ENCODE measurements at places on chromosomes 3 and 15. TPM values are rescaled to one million over a fixed set of nuclear protein-coding genes. Genes with fewer than 3 reads are reported as not detected.

- no peak for DNase-seq
Measured at GRCh38 chr3:138642927-138643253, 34.3 kb downstream of the FAIM start.

DNA sequence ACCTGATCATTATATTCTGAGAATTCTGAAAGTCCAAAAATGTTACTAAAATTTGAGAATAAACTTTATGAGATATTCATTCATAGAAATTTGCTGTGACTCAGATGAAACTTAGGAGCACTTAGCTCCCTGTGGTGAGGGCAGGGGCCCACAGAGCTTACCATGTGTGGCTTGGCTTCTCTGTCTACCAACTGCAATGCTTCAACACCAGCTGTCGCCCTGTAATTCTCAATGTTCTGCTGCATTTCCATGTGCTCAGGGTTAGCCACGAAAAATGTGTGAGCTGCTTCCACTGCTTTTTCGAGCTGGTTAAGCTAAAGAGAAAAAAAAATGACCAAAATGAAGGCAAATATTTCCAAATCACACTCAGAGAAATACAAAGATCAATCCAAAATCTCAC, 125.6 kb downstream of the P3H2 start:
- peak; percentile 42 for DNase-seq

- DNase-seq: no peak
Measured at GRCh38 chr3:29610781-29611180, 329.9 kb downstream of the RBMS3 start.

- peak; percentile 20 for DNase-seq
Measured at GRCh38 chr3:89360156-89360555, 252.7 kb downstream of the EPHA3 start.

- no peak for DNase-seq
Measured at GRCh38 chr3:194865061-194865460, 179.4 kb downstream of the FAM43A start.

DNA sequence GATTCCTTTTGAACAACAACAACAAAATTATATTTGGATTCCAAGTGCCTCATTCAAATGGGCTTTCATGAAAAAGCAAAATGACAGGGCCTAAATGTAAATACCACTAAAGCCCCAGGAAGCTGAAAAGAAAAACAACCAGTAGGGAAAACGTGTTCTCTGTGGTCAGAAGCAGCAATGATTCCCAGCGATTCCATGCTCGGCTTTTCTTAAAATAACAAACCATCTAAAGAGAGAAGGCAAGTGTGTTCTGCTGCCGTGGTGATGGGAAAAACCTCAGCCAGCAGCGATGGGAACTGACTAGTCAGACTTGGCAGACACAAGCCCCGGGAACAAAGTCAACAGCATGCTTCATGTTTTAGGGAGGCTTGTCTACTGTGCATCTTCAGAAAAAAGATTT, 153.6 kb downstream of the TNIK start:
- DNase-seq: peak; percentile 99

DNA sequence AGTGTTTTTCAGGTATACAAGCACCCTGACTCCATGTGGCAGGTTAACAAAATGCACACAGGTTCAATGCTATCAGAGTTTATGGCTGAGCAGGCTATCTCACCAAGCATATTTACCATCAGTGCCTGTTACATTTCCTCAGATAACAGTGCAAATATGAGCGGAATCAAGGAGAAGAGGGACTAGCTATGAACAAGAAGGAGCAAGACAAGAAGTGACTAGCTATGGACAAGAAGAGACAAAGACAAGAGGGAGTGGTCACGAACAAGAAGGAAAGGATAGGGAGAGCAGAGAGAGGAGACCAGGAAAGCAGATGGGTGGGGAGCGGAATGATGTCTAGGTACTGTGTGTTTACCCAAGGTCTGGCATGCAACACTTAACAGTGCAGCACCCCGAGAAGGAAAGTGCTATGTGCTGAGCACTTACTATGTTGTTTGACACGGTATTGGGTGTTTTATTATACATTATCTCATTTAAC, 8.6 kb downstream of the ILDR1 start:
- no peak for DNase-seq

GRCh38 chr3:181906338-181906737, 194.6 kb downstream of the SOX2 start:
- DNase-seq: no peak

- no peak for DNase-seq
Measured at GRCh38 chr3:12916159-12916558, 74.8 kb upstream of the RPL32 start.

DNA sequence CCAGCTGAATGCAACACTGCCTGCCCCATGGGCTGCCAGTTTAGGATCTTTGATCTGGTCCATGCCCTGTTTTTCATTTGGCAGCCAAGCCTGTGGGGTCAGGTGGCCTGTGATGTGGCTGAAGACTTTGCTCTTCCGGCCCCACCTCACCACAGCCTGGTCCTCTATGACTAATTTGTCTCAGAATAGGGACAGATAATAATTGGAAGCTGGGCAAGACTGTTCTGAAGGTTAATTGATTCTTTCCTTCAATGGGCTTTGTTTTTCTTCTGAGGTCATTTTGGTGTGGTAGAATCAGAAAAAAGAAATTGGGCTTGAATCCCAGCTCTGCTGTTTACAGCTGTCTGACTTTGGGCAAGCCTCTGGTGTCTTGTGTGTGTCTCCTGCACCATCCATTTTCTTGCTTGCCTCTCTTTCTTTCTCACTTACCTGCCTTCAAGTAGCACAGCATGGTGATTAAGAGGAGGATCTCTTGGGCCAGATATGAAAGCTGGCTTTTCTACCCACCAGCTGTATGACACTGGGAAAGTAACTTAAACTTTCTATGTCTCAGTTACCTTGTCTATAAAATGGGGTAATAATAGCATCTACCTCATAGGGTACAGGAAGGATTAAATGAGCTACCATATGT, 24.2 kb downstream of the ABHD2 start:
- peak; percentile 49 for DNase-seq

GRCh38 chr15:86317384-86317740, 237.7 kb downstream of the AGBL1 start:
- DNase-seq: no peak

- DNase-seq: peak; percentile 34
Measured at GRCh38 chr3:45112939-45113338, 33.2 kb downstream of the CDCP1 start.

DNA sequence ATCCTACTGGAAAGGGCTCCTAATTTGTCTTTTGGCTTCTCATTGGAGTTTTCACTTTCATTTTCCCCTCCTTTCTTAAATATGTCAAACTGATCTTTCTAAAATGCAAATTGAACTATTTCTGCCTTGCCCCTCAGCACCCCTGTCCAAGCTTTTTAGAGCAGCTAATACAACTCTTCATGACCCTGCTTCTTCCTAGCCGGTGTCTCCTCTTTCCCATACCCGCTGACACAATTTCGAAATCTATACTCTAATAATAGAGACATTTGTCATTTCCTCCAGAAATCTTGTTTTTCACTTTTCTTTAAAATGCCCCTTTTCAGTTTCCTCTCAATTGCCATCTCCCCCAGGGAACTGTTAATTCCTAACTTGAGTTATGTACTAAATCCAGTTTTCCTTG, 2.9 kb upstream of the EPHA3 start:
- no peak for DNase-seq

DNA sequence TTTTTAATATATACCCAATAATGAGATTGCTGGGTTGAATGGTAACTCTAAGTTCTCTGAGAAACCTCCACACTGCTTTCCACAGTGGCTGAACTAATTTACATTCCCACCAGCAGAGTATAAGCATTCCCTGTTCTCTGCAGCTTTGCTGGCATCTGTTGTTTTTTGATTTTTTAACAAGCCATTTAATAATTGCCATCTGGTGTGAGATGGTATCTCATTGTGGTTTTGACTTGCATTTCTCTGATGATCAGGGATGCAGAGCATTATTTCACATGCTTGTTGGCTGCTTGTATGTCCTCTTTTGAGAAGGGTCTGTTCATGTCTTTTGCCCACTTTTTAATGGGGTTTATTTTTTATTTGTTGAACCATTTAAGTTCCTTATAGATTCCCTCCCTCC, 75.0 kb upstream of the EPHB3 start:
- no peak for DNase-seq

- no peak for DNase-seq
Measured at GRCh38 chr15:48086133-48086532, 34.7 kb upstream of the SLC24A5 start.

DNA sequence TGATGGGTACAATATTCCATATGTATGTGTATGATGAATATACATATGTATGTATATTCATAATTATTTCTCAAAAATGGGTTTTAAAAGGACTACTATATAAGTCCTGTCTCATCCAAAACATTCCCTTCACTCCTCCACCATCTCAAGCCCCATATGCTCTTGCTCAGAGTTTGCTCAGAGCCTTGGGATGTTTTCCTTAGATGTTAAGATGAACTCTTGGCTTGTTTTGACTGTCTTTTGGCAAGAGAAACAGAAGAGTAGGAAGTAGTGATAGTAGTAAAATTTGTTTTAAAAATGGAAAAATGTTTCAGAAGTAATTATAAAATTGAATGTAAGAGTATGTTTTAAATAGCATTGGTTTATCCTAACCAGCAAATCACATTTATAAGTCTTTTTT, 6.2 kb upstream of the EPHA3 start:
- DNase-seq: no peak

- no peak for DNase-seq
Measured at GRCh38 chr15:53569751-53570480, 189.5 kb downstream of the WDR72 start.

DNA sequence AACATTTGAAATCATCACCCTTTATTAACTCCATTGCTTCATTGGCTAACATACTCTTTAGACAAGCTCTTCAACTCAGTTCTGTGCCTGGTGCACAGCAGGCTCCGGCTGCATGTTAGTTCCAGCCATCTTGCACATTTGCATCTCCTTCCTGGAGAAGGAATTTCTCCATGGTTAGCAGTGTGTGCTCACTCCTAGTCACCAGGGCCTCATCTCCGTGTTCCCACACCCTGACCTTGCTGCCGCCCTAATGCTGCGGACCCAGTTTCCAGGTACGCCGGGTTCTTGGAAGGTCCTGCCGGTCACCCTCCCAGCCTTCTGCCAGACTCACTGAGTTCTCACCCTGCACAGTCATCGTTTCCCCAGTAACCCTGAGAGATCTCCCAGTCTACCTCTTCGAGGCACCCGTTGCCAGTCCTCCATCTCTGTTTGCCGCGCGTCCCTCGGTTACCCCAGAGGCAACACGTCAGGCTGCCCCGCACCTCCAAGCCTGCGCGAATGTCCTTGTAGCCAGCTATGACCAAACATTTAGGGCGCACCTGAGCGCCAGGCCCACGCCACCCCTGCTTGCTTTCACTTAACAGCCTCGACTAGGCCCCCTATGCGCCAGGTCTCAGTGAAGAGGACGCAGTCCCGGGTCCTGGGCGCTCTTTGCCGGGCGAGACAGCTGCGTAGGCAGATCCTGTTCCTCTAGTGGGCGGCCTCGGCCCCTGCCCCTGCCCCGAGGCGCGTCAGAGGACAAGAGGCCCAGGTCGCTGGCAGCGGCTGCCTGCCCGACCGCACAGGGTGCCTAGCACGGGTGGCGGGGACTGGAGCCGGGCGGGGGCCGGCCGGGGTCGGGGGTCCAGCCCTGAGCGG, 747 bp upstream of the ZNF592 start:
- peak; percentile 60 for DNase-seq

DNA sequence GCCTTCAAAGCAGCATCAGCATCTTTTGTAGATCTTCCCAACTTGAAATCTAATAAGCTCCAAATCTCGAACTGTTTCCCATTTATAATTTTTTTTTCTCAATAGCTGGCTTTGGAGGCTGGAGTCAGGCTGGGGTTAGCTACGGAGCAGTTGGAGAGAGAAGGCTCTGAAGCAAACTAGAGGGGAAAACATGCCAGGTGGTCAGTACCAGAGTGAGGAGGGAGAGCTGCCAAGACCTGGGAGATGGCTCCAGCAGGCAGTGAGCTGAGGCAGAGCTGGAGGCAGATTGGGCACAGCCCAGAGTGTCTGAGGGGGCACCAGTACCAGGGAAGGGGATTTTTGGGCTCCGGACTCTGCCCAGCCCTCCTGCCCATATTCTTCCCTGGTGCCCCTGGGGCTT, 311.2 kb downstream of the RPLP1 start:
- DNase-seq: no peak

DNA sequence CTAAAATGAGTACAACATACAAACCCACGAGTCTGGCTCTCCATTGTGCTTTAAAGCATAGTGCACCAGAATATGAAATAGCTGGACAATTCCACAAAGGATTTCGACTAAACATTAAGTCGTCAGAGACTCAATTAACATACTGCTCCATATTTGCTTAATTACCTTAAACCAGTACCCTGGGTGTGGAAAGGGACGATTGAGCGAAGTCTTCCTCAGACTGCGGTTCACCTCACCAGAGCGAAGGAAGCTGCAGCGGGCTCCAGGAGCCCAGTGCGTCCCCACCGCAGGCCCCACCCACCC, 218 bp upstream of the TRPC1 start:
- no peak for DNase-seq

DNA sequence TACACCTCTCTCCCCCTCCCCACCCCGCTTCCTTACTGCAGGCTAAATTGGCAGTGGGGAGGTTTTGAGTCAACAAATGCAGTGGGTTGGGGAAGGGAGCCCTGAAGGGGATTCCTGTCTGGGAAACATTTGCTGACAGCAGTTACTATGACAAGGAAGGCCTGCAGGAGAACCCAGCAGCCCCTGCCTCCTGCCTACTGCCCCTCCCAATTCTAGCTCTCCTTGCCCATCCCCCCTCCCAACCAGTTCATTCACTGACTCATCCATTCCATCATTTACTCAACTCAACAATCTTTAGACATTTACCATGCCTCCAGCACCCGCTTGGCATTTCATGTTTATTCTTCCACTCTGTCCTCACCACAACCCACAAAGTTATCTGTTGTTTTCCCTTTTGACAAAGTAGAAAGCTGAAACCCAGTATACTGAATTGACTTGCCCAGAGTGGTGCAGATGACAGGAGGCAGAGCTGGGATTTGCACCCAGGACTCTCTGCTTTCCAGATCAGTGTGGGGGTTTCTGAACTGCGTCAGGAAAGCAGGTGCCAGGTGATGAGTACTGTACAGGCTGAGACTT, 75.0 kb downstream of the MAGEF1 start:
- peak; percentile 77 for DNase-seq

The RNF13 gene
- polyA plus RNA-seq: 12.8 TPM

The CKMT1B gene
- 0.07 TPM for polyA plus RNA-seq

The RYR3 gene
- not detected for polyA plus RNA-seq

The CASR gene
- polyA plus RNA-seq: not detected

The GOLGA6L4 gene
- 2.1 TPM for polyA plus RNA-seq

The GLDN gene
- not detected for polyA plus RNA-seq

The CLRN1 gene
- polyA plus RNA-seq: not detected

The LDHAL6B gene
- polyA plus RNA-seq: not detected
